ENCODE measurements at places on chromosomes 11 and 22.

DNA sequence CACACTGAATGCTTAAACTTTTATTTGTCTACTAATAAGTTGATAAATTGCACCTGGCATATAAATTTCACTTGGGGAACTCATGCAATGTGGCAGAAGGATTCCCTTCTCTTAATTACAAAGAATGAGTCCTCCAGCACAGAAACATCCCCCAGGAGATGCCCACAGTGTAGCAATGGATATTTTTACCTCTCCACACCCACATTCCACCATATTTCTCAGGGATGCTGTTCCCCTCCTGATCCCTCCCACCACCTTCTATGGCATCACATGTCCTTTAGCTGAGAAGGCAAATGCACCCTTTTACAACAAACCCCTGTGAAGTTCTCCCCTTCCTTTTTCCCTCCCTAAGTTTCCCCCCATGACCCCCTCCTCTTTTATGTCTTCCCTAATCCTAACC is 56.1 kb upstream of the UBASH3B start:
- DNase-seq = no peak

DNA sequence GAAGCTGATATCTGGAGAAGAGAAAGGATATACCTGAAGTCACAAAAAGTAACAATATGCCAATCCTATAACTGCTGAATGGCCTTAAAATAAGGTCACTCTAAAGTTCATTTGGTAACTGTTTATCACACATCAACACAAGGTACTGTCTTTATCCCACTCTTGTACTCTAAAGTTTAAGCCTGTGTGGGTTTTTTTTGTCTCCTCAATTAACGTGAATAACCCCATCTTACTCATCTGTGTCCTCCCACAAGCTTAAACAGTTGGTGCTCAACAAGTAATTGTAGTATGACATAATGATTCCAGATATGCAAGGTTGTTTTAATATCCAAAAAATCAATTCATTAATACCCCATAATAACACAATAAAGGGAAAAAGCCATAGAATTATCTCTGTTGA is 42.1 kb downstream of the PAK1 start:
- DNase-seq = no peak

DNA sequence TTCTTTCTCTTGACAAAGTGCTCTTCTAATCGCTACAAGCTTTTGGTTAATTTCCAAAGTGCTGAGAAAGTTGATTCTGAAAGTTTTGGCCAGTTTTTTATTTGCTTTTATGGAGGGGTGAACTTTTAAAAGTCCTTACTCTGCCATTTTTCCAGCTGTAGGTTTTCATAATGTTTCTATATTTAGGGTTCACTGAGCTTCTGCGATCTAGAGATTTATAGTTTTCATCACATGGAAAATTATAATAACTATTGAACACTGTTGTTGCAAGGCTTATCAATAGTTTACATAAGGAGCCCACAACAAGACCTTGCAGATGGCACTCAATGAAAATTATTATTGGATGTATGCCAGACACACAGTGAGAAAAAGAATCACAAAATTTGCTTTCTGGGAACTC is 55.1 kb downstream of the DLG2 start:
- no peak for DNase-seq

GRCh38 chr11:11770296-11770695 is 71.5 kb upstream of the USP47 start:
- DNase-seq = no peak

- no peak for DNase-seq
These were observed 22.5 kb downstream of the CABP7 start for GRCh38 chr22:29742326-29742725.

- DNase-seq = no peak
These were observed 98.6 kb downstream of the KIF18A start for GRCh38 chr11:28009388-28009787.

DNA sequence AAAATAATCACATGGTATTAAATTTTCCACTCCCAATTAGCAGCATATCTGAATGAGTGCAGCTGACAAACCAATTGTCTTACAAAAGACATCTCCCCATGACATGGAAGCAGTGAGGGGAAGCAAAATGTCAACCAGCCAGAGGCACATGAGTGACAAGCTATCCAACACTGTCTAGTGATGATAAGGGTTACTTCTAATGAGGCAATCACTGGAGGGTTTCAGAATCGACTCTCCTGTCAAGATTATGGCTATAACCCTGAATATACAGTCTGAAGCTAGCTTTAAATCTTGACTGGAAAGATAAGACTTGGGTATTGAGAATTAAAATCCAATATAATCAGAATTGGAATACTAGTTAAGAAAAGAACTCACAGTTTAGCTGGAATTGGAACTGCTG is 50.3 kb downstream of the AMBRA1 start:
- DNase-seq = no peak
